ENCODE measurements at places on chromosomes 6 and 20.

- DNase-seq = no peak
Measured at GRCh38 chr20:34629342-34629741, 47.5 kb downstream of the PIGU start.

- no peak for DNase-seq
Measured at GRCh38 chr6:40918040-40918651, 120.9 kb downstream of the UNC5CL start.

DNA sequence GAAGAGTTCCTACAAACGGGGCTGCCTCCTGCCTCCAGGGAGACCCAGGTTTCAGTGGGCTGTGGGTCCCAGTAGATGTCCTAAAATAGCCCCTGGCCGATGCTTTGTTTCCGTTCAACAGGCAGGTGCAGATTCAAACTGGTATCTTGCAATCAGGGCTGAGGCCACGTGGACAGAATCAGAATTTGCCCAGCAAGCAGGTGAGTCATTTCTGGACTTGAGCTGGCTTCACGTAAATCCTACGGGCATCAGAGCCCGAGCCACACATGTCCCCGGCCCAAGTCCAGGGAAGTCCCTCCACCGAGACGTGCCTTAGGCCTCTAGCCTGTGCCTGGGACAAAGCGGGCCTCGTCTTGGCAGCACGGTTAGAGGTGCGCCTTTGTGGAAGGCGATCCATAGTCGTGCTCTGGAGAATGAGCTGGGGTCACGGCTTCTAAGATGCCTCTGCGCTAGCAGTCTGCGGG is 101.6 kb upstream of the FRMD1 start:
- no peak for DNase-seq

DNA sequence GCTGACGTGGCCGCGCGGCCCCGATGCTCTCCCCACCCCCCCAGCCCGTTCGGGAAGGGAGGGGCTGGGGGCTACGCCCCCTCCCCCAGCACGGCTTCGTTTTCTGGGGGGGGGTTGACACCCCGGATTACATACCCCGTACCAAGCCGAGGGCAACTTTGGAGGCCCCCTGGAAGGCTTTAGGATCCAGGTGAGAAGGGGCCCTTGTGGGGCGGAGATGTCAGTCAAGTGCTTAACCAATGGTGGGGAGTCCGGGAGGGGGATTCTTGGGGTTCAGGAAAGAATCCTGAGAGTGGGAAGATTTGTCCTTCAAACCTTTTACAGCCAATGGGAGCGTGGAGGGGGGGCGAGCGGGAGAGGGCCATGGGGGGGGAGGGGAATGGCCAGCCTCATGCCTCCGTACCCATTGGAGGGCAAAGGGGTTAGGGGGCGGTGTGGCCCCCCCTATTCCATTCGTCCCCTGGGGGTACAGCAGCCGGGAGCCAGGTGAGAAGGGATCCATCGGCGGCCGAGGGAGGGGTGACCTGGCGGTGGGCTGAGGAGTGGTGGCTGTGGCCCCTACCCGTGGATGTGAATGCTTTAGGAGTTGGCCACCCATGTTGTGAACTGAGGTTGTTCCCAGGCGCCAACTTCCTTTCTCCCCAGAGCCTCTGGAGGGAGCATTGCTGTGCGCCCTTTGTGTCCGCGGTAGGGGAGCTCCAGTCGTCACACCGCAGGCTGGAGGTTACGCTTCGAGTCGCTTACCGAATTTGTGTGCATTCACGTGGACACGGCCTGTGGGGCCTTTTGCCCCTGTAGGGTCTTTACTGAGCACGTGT is 682 bp downstream of the BRD2 start:
- DNase-seq = peak; percentile 78

- no peak for DNase-seq
Measured at GRCh38 chr20:53809217-53809616, 215.6 kb upstream of the ZNF217 start.

- no peak for DNase-seq
Measured at GRCh38 chr20:15515691-15516090, 1057.6 kb downstream of the KIF16B start.

GRCh38 chr6:3419624-3420272 is 37.1 kb downstream of the SLC22A23 start:
- no peak for DNase-seq

- DNase-seq = no peak
Measured at GRCh38 chr6:56235245-56235644, 12.1 kb downstream of the COL21A1 start.

DNA sequence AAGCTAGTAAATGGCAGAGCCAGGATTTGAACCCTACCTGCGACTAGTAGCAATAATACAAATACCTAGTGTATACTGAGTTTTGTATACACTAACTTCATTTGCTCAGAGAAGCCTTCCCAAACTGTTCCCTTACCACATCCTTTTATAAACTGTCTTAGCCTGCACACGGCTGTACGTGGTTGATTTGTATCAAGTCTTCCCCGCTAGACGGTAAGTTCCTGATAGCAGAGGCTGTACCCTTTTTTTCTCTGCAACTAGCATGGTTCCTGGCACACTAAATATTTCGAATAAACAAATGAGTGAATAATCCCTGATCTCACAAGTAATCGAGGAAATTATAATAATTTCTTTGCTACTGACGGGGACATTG is 636 bp downstream of the RTF2 start:
- DNase-seq = no peak

DNA sequence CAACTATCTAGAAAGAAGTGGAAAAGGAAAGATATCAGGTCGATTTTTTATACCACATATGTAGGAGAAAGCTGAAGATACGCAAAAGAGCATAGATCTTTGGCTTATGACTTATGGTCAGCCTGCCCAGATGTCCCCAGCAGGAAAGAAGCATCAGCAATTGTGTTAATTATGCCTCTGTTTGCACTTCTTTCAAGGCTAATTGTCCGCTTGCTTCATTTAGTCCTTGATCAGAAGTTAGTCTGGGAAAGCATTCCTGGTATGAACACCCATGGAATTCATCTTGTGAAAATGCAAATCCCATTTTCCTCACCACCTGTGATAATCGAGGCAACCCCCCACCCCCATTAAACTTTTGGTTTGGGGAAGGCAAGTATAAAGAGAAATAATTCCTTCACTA is 62.8 kb downstream of the ATP9A start:
- no peak for DNase-seq

DNA sequence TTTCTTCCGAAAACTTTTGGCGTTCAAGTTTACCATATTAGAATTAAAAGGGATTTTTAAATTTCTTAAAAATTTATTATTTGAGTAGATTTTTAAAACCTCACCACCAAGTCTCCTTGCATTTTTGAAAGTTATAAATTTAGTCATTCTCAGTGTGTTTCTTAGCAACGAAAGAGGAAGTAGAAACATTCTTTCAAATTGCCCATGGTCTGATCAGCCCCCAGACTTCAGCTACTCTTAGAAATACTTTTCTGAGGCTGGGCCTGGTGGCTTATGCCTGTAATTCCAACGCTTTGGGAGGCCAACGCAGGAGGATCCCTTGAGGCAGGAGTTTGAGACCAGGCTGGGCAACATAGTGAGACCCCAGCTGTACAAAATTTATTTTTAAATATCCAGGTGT is 15.1 kb upstream of the RTF2 start:
- DNase-seq = no peak

GRCh38 chr20:2402271-2402980 is 21.7 kb downstream of the TGM6 start:
- no peak for DNase-seq

GRCh38 chr20:42193119-42193518 is 574.9 kb upstream of the CHD6 start:
- DNase-seq = no peak

- no peak for DNase-seq
Measured at GRCh38 chr6:163607792-163608191, 193.3 kb downstream of the QKI start.

DNA sequence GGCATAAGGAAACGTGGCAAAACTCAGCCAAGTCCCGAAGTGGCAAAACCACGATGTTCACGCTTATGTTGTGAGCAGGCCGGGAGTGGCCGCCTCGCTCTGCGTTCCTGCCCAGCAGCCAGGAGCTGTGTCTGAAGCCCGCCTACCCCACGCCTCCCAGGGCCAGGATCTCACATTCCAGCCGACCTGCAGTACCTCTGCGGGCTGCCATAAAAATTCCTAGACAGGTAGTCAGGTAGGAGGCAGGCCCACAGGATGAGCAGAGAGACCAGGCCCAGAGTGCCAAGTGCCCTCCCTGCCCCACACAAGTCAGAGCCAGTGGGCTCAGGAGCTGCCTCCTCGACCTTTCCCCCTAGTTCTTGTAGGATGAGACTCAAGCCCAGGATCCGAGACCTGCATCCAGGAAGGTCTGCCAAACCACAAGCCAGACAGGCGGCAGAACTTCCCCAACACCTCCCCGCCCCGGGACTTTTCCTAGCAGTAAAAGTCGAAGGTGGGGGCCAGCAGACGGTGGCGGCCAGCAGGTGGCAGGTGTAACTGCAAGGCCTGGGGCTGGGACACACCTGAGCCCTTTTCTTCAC is 16.7 kb downstream of the PMEPA1 start:
- no peak for DNase-seq

DNA sequence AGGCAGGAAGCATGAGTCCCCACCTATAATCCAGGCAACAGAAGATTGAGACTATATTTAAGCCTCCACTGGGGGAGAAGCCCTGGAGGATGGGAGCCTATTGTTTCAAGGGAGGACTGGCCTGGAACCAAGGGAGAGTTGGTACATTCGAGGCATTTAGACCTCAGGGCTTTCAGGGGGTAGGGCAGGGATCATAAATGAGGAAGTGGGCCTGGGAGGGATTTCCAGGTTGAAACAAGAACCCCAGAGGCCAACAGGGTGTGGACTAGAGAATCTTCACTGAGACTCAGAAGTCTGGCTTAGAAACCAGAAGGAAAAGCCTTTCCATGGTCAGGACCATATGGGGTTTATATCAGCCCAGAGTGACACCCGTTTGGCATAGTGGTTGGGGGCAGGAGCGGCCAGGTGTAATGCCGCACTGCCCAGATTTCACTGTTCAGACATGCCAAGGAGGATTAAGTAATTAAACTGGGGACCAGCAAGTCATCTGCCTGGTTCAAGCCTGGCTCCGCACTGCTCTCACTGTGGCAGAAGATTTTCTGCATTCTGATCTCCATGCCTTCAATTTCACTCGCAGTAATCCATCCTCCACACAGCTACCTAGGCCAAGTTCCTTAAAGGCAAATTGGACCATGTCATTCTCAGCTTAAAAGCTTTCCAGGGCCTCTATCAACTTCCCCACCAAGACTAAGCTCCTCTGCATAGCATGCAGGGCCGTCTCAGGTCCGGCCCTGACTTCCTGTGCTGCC is 17.8 kb downstream of the LRFN2 start:
- no peak for DNase-seq

DNA sequence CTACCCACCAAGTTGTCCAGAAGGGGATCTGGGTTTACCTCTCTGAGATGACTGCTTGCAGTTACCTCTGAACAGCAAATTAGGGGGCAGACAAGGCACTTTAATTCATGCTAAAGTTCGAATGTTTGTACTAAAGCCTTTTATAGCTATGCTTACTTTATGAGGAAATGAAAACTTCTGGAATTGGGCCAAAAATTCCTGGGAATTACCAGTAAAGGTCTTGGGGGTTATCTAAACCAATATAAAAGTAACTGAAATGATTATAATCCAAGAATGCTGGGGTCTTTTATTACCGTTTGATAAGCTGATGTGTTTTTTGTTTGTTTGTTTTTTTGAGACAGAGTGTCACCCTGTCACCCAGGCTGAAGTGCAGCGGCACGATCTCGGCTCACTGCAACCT is 7.9 kb upstream of the LZTS3 start:
- no peak for DNase-seq

GRCh38 chr20:9632991-9633390 is 118.6 kb downstream of the LAMP5 start:
- no peak for DNase-seq

DNA sequence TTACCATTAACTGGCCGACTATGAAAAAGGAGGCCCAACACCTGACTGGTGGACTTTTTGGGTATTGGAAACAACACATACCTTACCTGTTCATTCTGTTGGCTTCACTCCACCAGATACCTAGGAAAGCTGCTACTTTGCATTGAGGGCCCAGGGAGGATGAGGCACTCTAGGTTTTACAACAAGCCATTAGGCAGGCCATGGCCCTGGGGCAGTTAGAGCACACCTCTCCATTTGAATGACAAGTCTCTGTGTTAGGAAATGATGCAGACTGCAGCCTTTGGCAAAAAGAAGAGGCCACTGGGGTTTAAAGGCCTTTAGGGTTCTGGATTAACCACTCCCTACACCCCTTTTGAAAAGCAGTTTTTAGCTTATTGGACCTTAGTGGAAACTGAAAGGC is 144.3 kb downstream of the OR2B2 start:
- DNase-seq = no peak

DNA sequence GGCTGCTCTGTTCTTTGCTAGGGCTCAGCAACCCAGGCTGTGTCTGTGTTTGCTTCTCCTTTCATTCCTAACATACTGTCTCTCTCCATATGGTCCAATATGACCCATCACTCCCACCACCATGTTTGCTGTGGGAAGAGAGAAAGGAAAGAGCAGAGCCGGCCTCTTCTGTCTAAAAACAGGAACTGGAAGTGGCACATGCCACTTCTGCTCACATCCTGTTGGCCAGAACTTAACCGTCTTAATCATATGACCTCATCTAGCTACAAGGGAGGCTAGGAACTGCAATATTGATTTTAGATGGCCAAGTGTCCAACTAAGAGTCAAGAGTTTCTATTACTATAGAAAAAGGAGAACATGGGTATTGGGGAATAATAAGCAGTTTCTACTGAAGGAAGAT is 212.5 kb upstream of the CHD6 start:
- DNase-seq = no peak

DNA sequence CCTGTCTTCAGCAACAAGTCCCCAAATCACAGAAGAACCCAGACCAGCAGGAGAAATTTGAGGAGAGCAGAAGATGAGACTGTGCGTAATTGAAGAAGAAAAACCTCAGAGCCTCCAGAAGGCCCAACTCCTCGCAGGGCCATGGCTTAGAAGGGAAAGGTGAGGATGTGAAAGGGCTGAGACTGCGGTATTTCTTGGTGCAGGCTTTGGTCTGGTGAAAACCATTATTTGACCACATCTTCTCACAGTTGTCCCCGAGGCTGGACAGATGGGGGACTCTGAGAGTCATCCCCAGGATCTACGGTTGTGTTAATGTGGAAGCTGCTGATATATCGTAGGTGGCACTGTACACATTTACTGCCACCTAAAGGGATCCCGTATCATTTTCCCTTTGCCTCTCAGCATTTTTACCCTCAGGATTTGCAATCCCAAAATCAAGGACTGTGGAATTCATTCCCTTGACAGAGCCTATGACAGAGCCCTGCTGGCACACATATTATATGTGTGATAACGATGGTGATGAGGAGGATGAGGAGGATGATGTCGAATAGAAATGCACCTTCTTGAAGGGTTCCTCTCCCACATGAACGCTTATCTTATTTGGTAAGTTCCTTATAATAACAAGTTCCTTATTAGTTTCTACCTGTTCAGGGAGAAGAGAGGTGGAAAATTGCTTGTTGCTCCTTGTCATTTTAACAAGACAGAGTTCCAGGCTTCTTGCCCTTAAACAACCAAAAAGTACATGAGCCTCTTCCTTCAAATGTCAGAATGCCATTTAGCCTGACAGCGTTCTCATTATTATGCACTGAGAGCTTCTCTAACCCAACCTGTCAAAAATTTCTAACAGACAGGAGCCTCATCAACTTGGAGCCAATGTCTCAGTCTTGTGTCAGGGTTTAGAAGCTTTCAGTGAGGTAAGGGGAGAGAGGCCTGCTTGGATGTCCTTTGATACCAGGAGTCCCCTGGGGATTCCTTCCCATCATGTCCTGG is 135.8 kb downstream of the PXDC1 start:
- DNase-seq = no peak

- no peak for DNase-seq
Measured at GRCh38 chr20:11366660-11367059, 551.0 kb upstream of the BTBD3 start.

GRCh38 chr6:47098570-47098993 is 56.5 kb upstream of the ADGRF1 start:
- DNase-seq = no peak

- no peak for DNase-seq
Measured at GRCh38 chr6:103011605-103012004, 1618.1 kb downstream of the GRIK2 start.

All from stimulated activated CD8-positive, alpha-beta memory T cell treated with anti-CD3 and anti-CD28 coated beads, Interleukin-4, amount 100 ng/mL, for 48 hours (primary cell).